ENCODE measurements at places on chromosomes 6 and 20. TPM values are rescaled to one million over a fixed set of nuclear protein-coding genes. Genes with fewer than 3 reads are reported as not detected.

- DNase-seq = peak; percentile 33
Measured at GRCh38 chr6:88238065-88238464, 71.9 kb upstream of the CNR1 start.

DNA sequence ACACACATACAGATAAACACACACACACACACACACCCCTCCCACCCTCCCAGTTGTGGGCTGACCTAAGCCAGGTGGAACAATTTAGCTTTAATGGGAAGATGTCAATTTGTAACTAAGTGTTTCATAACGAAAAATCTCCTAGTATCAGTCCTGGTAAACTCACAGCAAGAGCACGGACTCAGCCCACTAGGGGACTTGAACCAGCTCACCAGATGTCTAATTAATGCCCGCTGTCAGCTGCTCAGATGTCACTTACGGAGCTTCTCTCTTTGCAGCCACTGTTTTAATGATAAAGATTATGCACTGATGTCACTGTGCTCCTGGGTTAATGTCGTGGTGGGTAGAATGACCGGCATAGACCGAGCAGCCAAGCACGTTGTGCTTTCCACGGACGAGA lies 116.6 kb upstream of the INSM1 start:
- DNase-seq = no peak

GRCh38 chr6:71383901-71384489 lies 95.4 kb downstream of the OGFRL1 start:
- no peak for DNase-seq

DNA sequence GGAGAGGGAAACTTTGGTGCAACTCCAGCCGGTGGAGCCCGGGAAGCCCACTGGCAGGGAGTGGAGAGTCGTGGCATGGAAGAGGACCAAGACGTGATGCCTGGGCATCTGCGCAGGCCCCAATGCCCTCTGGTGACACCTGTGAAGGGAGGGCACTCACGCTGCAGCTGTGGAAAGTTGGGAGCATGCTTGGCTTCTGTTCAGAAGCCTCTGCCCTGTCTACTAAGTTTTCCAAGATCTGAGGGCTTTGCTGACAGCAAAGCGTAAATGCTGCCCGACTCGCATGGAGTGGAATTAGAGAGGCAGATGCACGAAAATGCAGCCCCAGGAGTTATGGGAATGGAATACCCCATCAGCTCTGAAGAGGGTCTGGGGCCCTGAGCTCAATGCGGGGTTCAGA lies 75.7 kb downstream of the SYNDIG1 start:
- no peak for DNase-seq

DNA sequence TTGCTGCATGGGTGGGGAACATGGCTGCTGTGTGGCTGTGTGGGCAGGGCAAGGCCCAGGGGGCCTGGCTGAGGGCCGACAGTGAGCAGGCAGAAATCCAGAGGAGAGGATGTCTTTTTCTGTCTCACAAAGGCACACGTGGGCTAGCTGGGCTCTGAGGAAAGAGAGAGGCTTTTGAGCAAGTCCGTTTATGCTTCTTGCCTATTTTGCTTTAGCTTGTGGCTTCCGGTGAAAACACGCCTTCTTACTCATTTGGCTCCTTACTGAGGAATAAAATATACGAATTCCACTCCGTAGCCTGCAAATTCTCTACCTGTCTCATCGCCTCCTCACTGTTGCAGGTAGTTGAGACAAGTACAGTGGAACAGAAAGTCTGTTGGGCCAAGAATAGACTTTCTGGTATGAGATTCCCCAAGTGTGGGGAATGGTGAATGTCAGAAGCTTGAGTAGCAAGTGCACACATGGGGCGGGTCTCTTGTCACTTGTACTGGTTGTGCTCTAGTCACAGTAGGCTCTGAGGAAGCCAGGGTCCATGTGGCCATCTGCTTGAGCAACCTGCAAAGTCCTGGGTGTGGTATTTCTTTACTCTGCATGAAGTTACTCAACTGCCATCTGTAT lies 28.4 kb downstream of the WRNIP1 start:
- DNase-seq = peak; percentile 54

- DNase-seq = no peak
Measured at GRCh38 chr6:45803071-45803470, 212.6 kb downstream of the CLIC5 start.

DNA sequence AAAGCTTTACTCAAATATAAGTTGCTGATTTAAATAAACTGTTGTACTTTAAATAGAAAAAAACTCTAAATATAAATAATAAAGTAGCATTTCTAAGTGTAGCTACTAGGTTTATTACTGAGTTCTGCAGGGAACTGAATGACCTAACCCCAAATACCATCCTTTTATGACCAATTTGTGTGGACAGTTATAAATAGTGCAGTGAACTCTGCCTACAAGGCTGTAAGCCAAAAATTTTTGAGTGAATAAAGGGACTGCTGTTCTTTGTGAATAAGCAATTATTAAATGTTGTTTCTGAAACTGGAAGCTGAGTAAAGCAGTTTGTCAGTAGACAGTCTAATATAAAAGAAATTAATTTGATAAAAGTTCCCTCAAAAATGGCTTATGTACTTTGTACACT lies 90.8 kb upstream of the ELOVL5 start:
- no peak for DNase-seq

B3GALT4 gene
- 44.2 TPM for total RNA-seq

RSPH9 gene
- not detected for total RNA-seq

RFX6 gene
- total RNA-seq = 3.8 TPM

TMEM170B gene
- total RNA-seq = 8.0 TPM
